Left lung (tissue), 14 donors: ENCODE measurements at places on chromosomes 1 and 21. TPM values are rescaled to one million over a fixed set of nuclear protein-coding genes. Genes with fewer than 3 reads are reported as not detected.

DNA sequence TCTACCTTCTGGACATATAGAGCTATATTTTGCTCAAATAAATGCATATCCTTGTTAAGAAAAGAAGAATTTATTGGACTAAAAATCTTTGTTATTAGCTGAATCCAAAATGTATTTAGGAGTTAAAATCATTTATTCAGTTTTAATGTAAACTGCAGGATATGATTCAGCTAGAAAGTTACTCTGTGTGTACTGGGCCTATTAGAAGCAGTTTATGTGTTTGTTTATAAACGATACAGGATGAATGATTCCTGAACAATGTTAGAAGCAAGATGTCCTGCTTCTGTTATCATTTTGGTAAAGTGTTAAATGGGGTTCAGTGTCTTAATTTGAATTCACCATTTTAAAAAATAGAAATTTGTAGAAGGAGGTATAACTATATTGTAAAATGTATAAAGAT, 549.2 kb upstream of the ZRANB2 start:
- no peak for DNase-seq

Gene LCE6A
- not detected for polyA plus RNA-seq

- DNase-seq, result no peak
Measured at GRCh38 chr1:233587196-233587595, 26.7 kb upstream of the KCNK1 start.

- no peak for DNase-seq
Measured at GRCh38 chr1:19272064-19272463, 16.5 kb downstream of the AKR7A3 start.

Gene GPATCH4
- polyA plus RNA-seq, result 29.6 TPM

DNA sequence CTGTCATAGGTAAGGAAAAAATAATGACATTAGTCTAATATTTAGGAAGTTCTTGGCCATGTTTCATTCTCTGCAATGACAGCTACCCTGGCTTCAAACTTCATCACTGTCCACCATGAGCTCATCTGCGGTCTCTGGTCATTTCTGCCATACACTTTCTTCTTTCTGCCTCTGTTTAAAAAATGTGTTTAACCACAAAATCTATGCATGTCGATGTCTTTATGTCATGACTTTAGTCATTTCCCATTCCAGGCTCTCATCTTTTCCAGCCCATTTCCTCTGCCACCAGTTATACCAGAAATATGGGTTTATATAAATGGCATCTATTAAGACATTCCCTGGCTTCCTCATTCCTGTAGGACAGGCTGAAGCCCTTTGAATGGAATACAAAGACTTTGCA, 68.5 kb upstream of the DUSP10 start:
- no peak for DNase-seq

DNA sequence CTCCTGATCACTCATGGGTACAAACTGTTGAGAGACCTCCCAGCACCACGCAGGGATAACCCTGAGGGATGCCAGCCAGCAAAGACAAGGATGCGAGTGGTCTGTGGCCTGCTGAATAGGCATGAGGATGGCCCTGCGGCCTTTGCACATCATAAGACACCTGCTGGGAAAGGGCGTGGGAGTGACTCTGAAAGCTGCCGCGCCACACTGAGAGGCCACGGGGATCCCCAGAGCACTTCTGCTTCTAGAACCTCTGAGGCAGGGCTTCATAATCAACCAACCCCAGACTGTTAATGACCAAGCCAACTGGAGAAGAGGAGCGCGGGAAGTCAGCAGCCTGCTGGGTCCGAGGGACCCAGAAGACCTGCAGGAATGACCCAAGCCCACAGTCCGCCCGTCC, 73.8 kb downstream of the SH3BGR start:
- no peak for DNase-seq

GRCh38 chr1:114314098-114314497, 160.4 kb upstream of the SYT6 start:
- no peak for DNase-seq

DNA sequence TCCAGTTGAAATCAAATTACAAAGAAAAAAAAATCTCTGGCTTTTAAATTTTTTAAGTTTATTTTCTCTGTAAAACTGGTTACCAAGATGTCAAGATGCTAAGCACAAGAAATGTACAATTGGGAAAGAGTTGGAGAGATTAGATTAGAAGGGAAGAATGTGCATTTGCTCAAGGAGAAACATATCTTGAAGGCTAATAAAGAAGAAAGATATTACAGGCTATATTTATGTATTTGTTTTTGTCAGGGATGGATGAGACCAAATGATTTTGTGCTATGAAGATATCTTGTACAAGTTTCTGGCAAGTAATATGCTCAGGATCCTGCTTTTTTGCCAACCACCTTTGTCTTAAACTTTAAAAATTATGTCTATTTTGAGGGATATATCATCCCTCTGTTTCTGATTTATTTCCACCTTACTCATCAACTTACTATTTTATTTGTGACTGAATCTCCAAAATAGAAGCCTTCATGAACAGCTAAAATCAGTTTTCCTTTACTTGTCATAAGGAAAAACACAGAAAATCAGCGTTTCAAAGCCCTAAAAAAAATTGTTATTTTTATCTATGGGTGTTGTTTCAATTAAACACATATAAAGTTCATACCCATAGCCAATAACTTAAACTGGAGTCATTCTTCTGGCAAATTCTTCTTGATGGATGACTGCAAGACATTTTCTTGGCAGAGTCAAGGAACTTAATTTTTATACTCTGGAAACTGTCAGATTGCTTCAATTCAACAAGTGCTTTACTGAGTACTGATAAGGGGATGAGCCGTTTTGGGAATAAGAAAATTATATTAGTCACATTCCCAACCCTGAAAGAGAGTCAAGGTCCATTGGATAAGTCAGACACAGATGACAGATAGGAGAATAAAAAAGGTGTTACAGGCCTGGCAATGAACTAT, 141.8 kb downstream of the CTH start:
- DNase-seq, result no peak

Gene TRIM62
- polyA plus RNA-seq, result 4.4 TPM

DNA sequence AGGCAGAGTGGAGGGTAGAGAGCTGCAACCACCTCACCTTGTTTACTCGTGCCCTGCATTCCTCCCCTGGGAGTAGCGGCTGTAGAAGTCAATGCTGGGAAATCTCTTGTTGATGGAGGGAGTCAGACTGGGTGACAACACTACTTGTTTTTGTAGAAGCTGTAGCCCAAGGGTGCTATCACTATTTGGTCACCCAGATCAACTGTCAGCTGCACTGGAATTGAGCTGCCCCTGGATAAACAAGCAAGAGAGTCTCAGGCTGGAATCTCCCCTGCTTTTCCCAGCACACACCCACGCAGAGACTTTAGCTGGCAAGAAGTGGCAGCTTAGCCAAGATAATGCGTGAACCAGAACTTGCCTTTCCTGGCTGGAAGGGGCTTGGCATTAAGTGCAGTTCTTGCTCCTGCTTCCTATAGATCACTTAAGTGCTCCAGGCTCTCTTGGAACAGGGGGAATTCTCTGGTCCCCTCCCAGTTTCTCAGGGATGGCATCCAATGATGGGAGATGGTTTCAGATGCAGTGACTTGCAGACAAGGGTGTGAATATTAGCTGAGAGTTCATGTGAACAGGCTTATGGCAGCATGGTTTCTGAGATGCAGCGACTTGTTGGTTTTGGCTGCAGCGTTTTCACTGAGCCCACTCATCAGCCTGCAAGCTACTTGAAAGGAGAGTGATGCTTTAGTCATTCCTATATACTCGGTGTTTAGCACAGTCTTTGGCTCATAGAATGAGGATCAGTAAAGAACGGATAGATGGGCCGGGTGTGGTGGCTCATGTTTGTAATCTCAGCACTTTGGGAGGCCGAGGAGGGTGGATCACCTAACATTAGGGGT, 16.8 kb downstream of the ATP2B4 start:
- no peak for DNase-seq

- no peak for DNase-seq
Measured at GRCh38 chr1:165927169-165927568, 99.8 kb downstream of the UCK2 start.

- DNase-seq, result no peak
Measured at GRCh38 chr1:33306653-33307493, 14.0 kb downstream of the A3GALT2 start.
